ENCODE measurements at places on chromosomes 11 and 22. TPM values are rescaled to one million over a fixed set of nuclear protein-coding genes. Genes with fewer than 3 reads are reported as not detected.

The RIMBP3C gene
- total RNA-seq: 0.38 TPM

The TMEM191C gene
- 1.5 TPM for total RNA-seq

The SCGB1D2 gene
- not detected for total RNA-seq

The SPDYC gene
- total RNA-seq: not detected

The C11orf86 gene
- total RNA-seq: not detected

The SAA1 gene
- total RNA-seq: not detected

The PGGHG gene
- 49.5 TPM for total RNA-seq

The MB gene
- total RNA-seq: not detected

The TCN1 gene
- not detected for total RNA-seq

The OR52N4 gene
- not detected for total RNA-seq
